ENCODE measurements at places on chromosomes 6 and 20. TPM values are rescaled to one million over a fixed set of nuclear protein-coding genes. Genes with fewer than 3 reads are reported as not detected.

DNA sequence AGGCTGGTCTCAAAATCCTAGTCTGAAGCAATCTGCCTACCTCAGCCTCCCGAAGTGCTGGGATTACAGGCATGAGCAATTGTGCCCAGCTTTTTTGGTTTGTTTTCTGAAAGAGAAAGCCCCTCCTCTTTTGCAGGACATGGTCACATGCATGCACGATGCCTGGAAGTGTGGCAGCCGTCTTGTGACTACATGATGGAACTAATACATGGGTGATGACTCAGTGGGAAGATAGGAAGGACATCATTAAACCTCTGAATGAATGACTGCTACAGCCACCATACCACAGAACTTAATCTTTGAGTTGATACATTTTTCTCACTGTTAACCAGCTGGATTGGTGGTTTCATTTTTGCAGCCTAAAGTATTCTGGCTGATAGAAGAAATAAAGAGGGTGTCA, 13.4 kb upstream of the CTNNBL1 start:
- DNase-seq: peak; percentile 11

The BMP7 gene
- total RNA-seq: 7.8 TPM

DNA sequence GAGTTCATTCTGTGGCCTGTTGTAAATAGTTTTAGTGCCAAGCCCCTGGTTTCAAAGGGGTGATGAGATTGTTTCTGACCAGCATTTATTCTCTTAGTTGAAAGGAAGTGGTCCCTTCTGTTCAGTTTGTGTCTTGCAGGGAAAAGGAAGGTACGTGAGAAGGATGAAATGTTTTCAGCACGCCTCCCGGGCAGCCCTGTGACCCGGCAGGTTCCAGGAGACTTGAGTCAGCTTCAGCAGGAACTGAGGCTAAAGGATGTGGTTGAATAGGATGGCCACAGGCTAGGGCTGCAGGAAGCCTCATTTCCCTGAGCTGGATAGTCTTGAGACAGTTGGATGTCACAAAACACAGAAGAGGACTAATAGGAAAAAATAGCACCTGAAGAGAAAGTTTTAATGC, 132.4 kb upstream of the SYNDIG1 start:
- DNase-seq: peak; percentile 56

GRCh38 chr6:11798538-11798937, 19.9 kb upstream of the ADTRP start:
- no peak for DNase-seq

The APCDD1L gene
- total RNA-seq: 2.4 TPM

The LTB gene
- total RNA-seq: not detected

DNA sequence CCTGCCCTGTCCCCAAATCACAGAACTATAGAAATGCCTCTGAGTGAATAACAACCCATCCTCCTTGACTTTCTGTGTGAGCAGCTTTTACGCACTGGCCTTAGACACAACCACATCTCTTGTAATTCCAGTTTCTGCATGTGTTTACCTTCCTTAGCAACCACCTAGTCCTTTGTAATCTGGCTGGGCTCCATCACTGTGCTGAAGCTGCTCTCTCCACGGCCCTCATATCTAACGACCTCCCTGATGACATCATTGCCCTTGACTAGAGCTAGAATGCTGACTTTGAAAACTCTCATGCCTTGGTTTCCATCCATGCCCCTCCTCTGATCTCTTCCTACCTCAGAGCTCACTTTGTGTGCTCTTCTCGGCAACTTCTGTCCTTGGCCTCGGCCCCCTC, 30.5 kb upstream of the GLP1R start:
- no peak for DNase-seq

DNA sequence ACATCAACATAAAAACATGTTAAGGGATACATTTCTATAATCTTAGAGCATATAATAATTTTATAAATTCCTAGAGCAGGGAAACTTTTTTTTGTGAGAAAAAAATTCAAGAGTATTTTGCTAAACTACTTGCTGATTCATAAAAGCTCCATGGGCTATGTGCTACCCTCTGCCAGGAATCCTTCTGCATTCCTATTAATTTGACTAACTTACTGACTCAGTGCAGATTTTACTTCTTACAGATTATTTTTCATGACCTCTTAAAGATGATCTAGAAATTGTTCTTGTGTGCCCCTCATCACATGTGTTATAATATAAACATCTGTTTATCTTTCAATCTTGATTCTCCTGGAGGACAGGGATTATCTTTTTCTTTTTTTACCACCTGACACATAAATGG, 5.7 kb downstream of the VTA1 start:
- DNase-seq: no peak

DNA sequence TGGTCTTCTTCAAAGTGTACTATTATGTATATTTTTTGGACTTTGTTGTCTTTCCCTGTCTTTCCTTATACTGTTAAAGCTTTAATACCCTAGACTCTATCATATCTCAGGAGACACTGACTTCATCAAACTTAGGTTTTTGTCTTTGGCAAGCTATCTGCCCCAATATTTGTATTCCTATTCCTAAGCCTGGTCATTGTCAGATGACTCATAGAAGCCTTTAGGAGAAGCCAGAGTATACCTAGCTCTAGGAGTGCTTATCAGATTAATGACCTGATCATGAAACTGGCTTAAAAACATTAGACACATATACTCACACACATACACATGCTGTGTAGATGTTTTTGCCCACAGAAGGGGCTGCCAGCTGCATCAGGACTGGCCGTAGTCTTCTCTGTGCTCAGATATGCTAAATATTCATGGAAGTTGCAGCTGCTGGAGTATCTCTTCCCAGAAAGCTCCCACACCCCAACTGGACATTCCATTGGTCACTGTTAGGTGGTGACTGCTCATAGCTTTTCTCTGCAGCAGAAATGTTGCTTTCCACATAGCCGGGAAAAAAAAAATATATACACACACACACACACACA, 102.0 kb downstream of the ANKS1A start:
- no peak for DNase-seq

- no peak for DNase-seq
Measured at GRCh38 chr20:20490673-20491072, 122.8 kb downstream of the INSM1 start.

DNA sequence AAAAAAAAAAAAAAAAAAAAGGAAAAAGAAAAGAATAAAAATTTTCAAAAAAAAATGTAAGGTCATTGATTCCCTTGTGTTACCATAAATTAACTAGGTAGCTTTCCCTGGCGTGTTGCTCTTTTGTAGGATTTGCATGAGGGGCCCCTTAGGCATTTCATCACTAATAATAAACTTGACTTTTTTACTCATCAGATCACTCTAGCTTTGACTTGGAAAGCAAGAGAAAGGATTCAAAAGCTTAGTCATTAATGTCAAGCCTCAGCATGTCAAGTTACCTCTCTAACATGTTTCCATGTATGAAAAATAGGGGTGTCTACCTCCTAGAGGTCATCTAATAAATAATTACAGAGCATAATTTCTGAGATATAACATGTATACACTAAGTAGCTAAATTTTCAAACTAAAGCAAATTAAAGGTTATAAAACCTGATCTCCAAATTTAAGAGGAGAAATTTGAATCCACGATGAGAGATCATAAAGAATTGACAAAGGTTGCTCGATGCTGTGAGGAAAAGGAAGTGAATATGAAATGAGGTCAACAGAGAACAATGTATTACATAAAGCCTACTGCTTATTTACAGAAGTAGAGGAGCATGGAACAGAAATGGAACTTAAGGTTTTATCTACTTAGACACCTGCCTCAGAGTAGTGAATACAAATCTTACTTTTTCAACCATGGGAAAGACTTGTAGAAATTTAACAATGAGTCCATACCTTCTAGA, 86.8 kb downstream of the ARHGAP18 start:
- DNase-seq: no peak

DNA sequence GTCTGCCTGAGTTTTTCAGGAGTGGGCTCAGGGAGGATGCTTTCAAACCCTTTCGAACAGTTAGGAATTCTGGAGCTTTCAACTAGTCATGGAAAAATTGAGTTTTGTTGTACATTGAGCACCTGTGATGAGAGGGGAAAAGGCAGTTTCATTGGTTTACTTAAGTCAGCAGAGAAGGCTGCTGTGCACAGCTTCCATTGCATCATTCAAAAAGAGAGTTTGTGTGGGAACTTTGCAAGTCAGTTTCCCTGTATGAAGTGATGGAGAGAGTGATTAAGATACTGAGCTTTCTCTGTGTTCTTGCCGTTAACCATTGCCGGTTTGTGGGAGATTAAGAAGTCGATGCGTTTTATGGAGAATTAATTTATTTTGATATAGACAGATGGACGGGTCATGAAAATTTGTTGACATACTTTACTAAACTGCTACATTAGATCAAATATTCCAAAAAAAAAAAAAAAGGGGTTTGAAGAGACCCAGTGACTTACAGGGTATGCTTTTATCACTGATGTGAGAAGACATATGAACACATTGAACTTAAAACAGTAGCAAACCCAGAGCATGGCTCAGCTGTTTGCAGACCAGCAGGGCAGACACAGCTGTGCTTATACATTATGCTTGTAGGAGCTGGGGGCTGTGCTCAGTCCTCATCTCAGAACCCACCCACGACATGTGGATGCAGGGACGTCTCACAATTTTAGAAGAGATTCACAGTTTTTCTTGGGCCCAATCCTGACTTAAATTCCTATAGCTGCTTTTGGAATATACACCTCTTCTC, 234.1 kb downstream of the SOX4 start:
- no peak for DNase-seq

DNA sequence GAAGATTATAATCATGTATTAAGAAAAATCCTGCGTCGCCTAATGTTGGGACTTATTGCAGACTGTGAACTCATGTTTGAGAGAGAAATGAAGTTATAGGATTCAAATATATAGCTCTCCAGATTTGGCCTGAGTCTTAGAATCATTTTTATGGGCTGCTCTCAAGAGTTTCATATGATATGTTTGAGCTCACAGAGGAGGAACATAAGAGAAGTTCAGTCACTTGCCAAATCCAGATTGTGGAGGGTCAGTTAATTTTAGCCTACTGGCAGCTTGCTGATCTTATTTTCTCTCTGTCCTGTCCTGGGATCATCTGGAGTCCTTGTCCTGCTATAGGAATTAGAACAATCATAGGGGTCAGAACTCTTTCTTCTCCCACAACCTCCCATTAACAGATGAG, 186.1 kb upstream of the SUPT3H start:
- no peak for DNase-seq

- DNase-seq: peak; percentile 51
Measured at GRCh38 chr20:10924644-10925201, 250.9 kb upstream of the JAG1 start.

The PDE10A gene
- 12.1 TPM for total RNA-seq

- no peak for DNase-seq
Measured at GRCh38 chr20:50983321-50983720, 24.7 kb downstream of the MOCS3 start.

The SPTLC3 gene
- total RNA-seq: 3.8 TPM

DNA sequence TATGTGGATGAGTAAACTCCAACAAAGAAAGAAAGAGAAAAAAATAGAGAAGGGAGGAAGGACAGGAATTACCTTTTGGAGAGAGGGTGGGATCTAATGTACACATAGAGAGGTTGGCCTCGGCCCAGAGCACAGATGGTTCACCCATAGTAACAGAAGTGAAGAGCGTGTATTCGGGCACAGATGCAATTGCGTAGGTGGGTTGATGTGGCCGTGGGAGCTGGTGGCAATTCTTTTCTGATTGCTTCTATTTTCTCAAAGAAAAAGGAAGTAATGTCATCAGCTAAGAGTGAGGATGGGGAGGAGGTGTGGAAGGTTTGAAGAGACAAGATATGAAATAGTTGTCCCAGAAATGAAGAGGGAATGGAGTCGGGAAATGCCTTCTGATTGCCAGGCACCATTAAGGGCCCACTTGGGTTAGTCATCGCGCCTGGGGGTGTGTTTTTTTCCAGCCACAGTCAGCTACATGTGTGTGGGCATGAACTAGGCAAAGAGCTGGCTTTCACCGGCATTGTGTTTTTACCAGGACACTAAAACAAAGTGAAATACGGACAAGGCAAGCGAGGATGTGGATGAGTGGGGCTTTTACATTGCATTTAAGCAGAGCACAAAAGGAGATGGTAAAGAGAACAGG, 158.7 kb downstream of the SYNE1 start:
- no peak for DNase-seq

DNA sequence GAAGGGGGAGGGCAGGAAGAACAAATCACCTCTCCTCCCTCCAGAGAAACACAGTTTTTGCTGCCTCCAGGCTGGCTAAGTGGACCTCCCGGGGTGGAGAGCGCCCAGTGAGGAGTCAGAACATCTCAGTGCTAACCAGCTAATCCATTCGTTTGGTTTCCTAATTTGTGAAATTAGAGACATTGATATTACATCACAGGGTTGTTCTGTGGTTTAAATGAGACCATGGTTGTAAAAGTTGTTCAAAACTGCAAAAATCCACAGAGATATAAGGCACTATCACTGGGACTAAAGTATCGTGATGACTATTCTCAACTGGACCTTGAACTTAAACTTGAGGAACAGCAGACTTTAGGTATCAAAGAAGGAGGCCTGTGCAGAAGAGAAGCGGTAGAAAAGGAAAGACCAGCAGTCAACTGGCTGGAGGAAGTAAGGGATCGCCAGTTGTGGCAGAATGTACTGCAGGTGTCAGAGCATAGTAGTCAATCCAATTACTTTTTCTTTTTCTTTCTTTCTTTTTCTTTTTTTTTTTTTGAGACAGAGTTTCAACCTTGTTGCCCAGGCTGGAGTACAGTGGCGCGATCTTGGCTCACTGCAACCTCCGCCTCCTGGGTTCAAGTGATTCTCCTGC, 33.9 kb downstream of the RIPOR2 start:
- no peak for DNase-seq

DNA sequence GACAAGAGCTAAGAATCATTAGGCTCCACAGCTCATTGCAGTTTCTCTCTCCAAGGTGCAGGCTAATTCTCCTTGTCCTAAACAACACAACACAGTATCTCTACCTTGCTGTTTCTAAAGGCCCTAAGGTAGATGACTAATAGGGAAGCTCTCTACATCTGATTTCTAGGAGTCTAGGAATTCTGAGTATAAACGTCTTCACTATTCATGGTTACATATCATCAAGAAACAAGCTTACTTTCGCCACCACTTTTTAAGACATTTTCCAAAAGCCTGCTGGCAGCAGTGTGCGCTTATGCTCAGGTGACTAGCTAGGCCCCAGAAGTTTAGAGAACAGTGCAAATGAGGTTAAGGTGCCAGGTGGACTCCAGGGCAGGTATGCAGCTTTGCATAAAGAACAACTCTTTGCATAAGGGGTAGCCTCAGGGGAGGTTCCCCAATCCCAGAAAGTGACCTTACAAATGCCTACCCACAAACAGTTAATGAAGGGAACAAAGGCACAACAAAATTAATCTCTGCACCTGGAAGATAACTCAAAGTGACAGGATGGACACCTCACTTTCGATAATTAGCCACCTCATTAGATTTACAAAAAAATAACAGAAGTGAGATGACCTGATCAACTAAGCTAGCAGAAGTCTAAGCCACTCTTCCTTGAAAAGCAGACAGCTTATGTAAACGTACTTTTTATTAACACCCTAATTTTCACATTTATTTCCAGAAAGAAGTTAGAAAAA, 20.1 kb downstream of the B4GALT5 start:
- no peak for DNase-seq

The LY6G6C gene
- not detected for total RNA-seq
